ENCODE measurements at places on chromosomes 3 and 15.
A peak's percentile ranks its signal among the peaks of the same experiment; 100 is the strongest.

DNA sequence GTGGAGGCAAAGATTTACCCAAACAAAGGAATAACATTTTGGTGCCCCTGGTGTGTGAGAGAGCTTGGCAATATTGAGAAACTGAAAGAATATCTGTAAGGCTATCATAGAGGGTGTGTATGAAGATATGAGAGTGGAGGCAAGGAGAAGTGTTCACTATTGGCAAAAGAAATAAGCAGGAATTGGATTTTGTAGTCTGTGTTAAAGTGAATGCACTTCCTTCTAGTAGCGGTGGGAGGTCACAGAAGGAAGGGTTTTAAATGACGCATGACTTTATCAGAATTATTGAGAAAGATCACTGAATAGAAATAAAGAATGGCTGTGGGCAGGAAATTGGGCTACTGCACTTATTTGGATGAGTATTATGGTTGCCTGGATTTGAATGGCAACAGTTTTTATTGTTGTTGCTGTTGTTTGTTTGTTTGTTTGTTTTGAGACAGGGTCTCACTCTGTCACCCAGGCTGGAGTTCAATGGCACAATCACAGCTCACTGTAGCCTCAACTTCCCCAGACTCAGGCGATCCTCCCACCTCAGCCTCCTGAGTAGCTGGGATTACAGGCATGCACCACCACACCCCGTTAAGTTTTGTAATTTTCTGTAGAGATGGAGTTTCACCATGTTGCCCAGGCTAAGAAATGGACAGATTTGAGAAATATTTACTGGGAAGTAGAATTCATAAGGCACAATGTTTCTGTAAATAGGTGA lies 16.3 kb downstream of the MME start:
- no peak for DNase-seq

DNA sequence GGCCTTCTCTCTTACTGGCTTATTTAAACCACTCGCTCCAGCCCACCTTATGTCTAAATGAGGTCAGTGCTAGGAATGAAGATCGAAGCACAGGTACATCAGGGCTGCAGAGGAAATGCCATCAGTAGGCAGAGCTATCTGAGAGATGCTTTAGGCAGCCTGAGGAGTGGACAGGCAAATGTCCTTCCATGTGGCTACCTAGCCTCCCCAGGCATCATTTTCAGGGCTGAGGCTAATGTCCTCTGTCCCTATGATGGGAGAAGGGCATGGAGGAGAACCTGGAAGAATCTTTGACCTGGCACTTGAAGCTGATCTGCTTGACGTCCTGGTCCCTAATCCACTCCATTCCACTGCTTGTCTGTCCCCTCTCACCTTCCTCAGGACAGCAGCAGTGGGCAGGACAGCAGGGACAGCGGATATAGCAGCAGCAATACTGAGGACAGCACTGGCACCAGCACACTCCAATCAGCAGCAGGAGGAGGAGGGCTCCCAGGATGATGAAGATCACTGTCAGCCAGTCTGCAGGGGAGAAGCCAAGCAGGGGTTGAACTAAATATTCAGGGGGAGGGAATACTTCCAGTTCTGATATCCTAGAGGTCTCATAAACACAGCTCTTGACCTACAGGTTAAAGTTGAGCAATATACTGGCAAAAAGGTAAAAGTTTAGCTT lies 21.0 kb downstream of the ILDR1 start:
- no peak for DNase-seq

DNA sequence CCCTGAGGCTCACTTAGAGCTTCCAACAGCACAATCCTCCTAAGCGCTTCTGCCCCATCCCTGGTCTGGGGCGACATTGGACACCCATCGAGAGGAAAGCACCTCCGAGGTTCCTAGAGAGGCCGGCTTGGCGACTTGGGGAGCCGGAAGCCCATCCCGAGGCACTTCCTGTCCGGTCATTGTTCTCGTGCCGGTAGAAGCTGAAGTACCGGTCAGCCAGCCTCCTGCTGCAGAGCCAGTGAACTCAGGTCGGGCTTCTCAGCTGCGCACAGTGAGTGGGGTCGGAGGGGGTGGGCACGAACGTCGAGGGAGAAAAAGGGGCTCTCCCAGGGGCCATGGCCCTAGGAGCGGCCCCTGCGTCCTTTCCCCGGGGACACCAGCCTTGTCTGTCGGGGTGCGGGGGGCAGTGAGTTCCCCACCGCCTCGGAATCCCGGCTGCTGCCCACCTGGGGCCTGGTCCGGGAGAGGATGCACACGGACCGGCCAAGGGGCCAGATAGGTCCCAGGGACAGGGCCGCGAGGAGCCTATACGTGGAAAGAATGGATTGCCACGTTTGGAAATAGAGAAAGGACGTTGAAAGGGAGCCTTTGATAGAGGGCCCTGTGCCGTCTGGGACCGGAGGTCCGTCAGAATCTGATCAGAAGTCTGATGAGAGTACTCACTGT lies at the start of gene ZNF35:
ZNF35 (plus strand) TSS at position 169 of the 666 bp plus-strand sequence. CDS start 2,336 bp downstream, outside the sequence.
- DNase-seq, result peak; percentile 41

- DNase-seq, result no peak
These were observed 39.3 kb upstream of the INSYN1 start for GRCh38 chr15:73792415-73792814.

DNA sequence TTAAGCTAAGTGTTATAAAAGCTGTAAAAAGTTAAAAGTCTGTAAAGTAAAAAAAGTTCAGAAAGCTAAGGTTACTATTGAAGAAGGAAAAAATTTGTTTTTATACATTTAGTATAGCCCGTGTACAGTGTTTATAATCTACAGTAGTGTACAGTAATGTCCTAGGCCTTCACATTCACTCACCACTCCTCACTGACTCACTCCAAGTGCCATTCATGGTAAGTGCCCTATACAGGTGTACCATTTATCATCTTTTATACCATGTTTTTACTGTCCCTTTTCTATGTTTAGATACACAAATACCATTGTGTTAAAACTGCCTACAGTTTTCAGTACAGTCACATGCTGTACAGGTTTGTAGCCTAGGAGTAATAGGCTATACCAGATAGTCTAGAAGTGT lies 8.8 kb downstream of the CCDC71 start:
- DNase-seq, result no peak

Data from activated B cell treated with CpG ODN at 0.5 μM for 24 hours (primary cell).